ENCODE measurements at places on chromosomes 6 and 20.

DNA sequence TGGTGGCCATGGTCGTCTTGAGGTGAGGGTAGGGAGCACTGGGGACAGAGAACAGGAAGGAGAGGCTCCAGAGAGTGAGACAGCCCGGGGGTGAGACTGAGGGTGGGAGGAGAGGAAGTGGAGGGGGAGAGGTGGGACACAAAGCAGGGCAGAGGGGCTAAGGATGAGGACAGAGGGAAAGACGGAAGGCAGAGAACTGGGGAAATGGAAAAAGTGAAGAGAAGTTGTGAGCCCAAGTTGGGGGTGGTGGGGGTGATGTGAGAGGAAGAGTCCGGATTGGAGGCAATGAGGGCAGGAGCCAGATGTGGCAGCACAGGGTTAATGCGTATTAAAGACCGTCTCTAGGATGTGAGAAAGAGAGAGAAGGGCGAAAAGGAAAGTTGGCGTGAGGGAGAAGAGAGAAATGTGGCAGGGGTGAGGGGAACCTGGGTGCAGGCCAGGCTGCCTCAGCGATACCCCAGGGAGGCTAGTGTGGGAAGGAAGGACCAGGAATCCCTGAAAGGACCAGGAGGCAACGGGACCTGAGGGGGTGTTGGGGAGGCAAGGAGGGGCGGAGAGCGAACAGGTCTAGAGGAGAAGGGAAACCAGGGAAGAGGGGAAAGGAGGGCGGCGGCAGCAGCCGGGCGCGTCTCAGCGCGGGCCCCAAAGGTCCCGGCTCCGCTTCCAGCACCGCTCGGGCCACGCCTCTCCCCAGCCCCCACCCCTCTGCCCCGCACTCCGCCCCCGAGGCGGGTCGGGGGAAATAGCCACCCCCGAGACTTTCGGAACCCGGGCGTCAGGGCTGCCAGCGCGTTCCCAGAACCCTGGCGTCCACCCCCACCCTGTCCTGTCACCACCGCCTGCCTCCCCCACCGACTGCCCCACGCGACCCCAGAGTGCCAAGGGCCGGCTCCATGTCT is at the start of gene PPP1R18:
Gene PPP1R18, minus strand, starts transcription at position 637 of the 899 bp plus-strand sequence. Its CDS starts 627 bp downstream, at position 10.
- DNase-seq, result no peak

GRCh38 chr6:842141-842540 is 149.2 kb upstream of the EXOC2 start:
- DNase-seq, result no peak

GRCh38 chr20:39676857-39677391 is 714.8 kb downstream of the DHX35 start:
- no peak for DNase-seq

- no peak for DNase-seq
Measured at GRCh38 chr6:125346926-125347563, 45.3 kb upstream of the HDDC2 start.

GRCh38 chr20:23362392-23363256 is 642 bp downstream of the GZF1 start:
- no peak for DNase-seq

All from Jurkat, Clone E6-1 (cell line).